Left colon (tissue), 2 donors: ENCODE measurements at places on chromosomes 13 and 19. TPM values are rescaled to one million over a fixed set of nuclear protein-coding genes. Genes with fewer than 3 reads are reported as not detected.

The FFAR1 gene
- 0.11 TPM for total RNA-seq

The LILRA2 gene
- 0.55 TPM for total RNA-seq

The LGALS4 gene
- total RNA-seq: 7,382 TPM

The LAIR2 gene
- total RNA-seq: not detected

The MAU2 gene
- 45.3 TPM for total RNA-seq

The ZNF486 gene
- 2.4 TPM for total RNA-seq

The ALKBH7 gene
- total RNA-seq: 154 TPM

The CEACAM4 gene
- 0.24 TPM for total RNA-seq

The KLK14 gene
- not detected for total RNA-seq

The CNOT3 gene
- total RNA-seq: 32.9 TPM

The ATG4D gene
- 87.0 TPM for total RNA-seq

The MRPS12 gene
- total RNA-seq: 50.4 TPM

The PSG5 gene
- not detected for total RNA-seq

The ADGRE2 gene
- total RNA-seq: 1.6 TPM

The ECSIT gene
- 52.8 TPM for total RNA-seq

The LMTK3 gene
- total RNA-seq: 1.1 TPM

The IZUMO2 gene
- total RNA-seq: not detected
